Body of pancreas (tissue), 4 donors: ENCODE measurements at places on chromosomes 3 and 15. TPM values are rescaled to one million over a fixed set of nuclear protein-coding genes. Genes with fewer than 3 reads are reported as not detected.

STAC gene
- total RNA-seq, result 1.3 TPM

DNA sequence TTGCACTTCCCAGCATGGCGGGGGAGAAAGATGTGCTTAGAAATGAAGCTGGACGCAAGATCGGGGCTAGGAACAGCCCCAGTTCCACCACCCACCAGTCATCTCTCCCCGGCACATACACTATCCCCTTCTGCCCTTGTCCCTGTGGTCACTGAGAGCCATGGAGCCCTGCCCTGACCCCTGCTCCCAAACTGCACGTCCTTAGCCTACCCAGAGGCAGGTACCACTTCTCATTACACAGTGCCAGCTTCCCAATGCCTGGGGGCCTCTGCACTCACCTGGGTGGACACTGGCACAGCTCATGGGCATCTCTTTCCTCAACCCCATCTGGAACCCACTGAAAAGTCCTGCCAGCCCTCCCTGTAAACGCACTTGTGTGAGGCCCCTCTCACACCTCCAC, 139.3 kb upstream of the PRR20G start:
- no peaks in the 10 kb centered on the region for H3K4me1 ChIP-seq
- no peaks in the 10 kb centered on the region for H3K36me3 ChIP-seq
- H3K4me3 ChIP-seq, result no peak overlapping the region
- no peaks in the 10 kb centered on the region for H3K27me3 ChIP-seq
- H3K27ac ChIP-seq, result no peak overlapping the region
- no peak for DNase-seq

DNA sequence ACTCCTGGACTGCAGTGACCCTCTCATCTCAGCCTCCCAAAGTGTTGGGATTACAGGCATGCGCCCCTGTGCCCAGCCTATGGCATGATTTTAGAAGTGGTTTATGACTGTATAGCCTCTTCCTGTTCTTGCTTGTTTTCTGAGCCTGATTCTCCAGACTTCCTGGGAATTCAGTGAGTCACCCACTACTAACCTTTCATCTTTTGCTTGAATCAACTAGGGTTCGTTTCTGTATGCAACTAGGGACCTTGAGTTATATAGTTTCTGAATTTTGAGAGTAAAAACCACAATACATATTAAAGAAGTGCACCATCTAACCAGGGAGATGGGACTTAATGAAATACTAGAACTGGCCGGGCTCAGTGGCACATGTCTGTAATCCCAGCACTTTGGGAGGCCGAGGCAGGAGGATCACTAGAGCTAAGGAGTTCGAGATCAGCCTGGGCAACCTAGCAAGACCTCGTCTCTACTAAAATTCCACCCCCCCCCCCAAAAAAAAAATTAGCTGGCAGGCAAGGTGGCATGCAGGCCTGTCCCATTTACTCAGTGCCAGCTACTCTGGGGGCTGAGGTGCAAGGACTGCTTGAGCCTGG, 76.0 kb downstream of the ZNF609 start:
- DNase-seq, result no peak
- peaks cover 3% of the 10 kb centered on the region for H3K4me1 ChIP-seq
- H3K27ac ChIP-seq, result no peak overlapping the region
- no peaks in the 10 kb centered on the region for H3K36me3 ChIP-seq
- no peaks in the 10 kb centered on the region for H3K27me3 ChIP-seq

GRCh38 chr15:57870667-57871066, 164.2 kb downstream of the POLR2M start:
- DNase-seq, result no peak
- H3K36me3 ChIP-seq, result no peaks in the 10 kb centered on the region
- H3K4me3 ChIP-seq, result no peak overlapping the region
- H3K27ac ChIP-seq, result no peak overlapping the region
